Fibroblast of villous mesenchyme (primary cell): ENCODE measurements at places on chromosomes 11 and 22.
A peak's percentile ranks its signal among the peaks of the same experiment; 100 is the strongest.

GRCh38 chr11:116126562-116126961 is 622.3 kb upstream of the CADM1 start:
- no peak for DNase-seq

GRCh38 chr11:62645671-62645945 is 805 bp downstream of the GANAB start:
- DNase-seq, result peak; percentile 19

GRCh38 chr11:132864811-132865576 is 667.3 kb downstream of the OPCML start:
- no peak for DNase-seq

- peak; percentile 16 for DNase-seq
Measured at GRCh38 chr22:40044870-40045834, 50.4 kb downstream of the FAM83F start.

- DNase-seq, result no peak
Measured at GRCh38 chr11:122342089-122342744, 226.2 kb upstream of the BLID start.

DNA sequence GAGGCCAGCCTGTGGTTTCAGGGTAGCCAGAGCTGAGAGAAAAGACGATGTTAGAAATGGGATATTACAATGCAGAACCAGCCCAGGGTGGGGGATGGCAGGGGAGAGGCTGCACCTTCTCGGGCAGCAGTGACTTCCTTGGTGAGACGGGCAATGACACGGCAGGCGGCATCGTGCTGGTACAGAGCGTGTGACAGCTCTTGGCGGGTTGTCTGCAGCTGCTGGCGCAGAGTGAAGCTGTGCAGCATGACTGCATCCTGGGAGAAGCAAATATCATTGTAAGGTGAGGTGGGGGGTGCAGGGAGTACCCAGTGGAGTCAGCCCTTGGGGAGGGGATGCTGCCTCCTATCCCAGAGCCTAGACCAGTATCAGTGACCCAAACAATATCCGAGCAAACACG is 3.8 kb downstream of the PRPF19 start:
- no peak for DNase-seq

DNA sequence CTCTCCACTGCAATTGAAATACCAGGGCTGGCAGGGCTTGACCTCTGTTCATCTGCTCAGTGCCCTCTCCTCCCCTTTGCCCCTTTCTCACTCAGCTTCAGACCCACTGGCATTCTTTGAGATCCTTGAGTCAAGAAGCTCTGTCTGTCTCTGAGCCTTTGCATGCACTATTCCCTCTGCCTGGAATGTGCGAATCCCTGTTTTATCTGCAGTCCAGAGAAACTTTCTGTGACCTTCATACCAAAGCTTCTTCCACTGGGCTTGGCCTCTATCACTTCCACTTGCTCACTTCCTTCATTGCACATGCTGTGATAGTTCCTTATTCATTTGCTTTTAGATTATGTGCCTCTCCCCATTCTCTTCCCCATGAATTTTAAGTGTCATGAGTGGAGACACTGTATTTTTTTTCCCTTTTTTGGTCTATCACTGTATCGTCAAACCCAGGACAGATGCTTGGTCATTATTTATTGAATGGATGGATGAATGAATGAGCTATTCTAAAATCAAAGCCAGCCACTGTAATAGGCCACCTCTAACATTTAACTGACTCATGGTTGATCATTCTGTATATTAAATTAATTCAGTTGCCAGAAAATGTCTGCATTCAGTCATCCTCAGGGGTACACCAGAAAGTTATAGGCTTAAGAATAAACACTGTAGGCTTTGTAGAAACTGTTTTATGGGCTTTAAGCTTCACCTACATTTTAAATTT is 88.7 kb upstream of the TIMP3 start:
- peak; percentile 44 for DNase-seq

DNA sequence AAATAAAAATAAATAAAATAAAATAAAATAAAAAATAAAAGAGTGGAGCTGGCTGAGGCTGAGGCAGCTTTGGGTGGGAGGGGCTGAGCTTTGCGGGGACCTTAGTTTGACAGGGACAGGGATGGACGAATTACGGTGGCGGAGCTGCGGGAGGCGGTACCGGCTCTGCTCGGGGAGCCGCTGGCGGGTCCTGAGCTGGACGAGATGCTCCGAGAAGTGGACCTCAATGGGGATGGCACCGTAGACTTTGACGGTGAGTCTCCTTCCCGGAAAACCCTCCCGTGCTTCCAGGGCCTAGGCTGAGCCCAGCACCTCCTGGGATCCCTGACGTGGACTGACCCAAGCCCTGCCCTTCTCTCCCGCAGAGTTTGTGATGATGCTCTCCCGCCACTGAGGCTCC is 3.1 kb downstream of the CABP4 start:
- no peak for DNase-seq

- DNase-seq, result no peak
Measured at GRCh38 chr11:30762188-30762587, 176.0 kb upstream of the MPPED2 start.

GRCh38 chr11:63573881-63574855 is 11.0 kb upstream of the PLAAT2 start:
- DNase-seq, result peak; percentile 95

DNA sequence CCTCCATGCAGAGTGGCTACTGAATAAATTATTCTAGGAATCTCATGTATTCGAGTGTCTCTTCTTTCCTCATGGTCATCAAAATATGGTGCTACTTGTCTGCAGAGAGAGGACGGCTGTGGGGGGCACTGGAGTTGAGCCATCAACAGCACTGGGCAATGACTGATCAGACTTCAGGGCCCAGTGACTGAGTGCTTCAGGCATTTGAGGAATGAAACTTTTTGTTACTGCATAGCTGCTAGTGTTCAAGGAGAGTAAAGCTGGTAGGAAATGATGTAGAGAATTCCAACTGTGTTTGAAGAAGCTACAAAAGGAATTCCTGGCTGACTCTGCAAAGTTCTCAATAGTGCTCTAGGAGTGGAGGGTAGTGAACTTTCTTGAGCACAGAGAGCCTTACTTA is 277.7 kb downstream of the CADM1 start:
- no peak for DNase-seq

- DNase-seq, result no peak
Measured at GRCh38 chr11:103061656-103062055, 30.3 kb downstream of the DCUN1D5 start.

DNA sequence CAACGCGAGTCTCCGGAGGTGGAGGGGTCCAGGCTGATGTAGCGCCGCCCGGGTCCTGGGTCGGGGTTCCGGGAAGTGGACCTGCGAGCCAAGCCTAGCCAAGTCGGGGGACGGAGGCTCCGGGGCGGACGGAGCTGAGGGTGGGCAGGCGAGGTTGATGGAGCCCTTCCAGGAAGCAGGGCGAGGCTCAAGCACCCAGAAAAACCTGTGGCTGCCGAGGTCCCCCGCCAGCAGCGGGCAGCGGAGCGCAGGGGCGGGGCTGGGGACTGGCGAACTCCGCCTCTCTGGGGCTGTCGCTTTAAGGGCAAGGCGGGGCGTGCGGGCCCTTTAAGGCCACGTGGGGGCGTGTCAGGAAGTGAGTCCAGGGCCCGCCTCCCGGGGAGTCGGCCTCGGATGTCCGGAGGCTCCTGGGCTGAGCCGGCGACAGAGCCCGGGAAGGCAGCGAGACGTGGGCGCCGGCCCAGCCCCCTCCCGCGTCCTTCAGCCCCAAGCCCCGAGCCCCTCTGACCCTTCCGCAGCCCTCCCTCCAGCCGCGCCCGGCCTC is at the start of gene SLC35C1:
Gene SLC35C1, plus strand, starts transcription at position 389 of the 544 bp plus-strand sequence. CDS start 653 bp downstream, outside the sequence.
- DNase-seq, result peak; percentile 95

DNA sequence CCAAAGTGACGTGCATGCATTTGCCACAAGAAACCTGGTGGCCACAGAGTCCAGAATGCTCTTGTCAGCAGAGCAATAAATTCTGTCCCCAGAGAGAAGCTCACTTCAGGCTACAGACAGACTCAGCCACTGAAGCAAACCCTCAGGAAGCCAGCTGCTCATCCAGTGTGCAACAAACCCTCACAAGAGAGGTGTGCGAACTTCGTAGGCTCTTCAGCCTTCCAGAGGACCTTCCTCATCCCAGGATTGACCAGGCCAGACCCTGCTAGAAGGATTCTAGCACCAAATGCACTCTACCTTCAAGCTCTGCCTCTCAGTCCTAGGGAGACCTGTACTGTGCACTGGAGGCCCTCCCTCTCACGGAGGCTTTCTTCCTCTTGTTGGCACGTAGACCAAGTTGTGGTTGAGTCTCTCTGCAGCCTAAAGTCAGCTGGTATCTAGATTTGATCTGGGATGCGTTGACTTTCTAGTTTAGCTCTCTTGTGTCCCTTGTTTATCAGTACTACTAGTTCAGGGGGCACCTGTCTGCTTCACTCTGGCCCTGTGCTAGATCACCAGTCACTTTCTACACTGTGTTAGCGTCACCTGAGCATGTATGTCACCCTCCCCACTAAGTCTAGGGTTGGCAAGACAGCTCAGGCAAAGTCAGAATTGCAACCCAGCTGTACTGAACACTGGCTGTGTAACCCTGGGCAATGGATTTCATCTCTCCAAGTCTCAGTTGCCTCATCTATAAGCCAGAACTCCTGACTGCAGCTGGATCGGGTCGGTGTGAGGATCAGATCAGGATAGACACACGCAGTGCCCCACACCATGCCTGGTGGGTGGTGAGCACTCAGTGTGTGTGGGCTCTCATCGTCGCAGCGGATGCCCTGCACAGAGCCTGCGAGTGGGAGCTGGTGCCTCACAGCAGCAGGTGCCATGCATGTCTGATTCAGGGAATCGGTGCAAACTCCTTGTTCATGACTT is 22.1 kb upstream of the TMPRSS13 start:
- DNase-seq, result no peak

- DNase-seq, result no peak
Measured at GRCh38 chr11:134398644-134399292, 13.3 kb downstream of the B3GAT1 start.

DNA sequence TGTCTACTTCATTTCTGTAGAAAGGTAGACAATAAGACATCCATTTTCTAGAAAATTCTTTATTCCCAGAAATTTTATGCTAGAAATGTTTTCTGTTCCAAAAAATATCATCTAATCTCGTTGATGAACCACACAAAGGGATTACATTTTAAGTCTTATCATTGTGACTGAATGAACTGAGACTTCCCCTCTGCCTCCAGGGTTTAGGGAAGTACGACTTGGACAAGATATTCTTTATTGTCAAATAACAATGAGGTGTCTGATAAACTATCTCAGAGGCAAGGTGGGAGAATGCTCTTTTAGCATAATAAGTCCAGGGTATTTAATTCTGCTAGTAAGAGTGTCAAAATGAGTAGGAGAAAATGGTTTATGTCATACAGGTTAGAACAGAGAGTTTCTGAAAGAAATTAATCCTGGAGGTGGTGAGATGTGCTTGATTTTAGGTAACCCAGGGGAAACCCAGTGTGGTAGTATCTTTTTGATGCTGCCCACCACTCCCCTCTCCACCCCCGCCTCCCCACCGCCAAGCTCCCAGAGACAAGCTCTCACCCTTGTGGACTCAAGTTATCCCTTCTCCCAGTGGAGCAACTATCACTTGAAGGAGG is 100.6 kb downstream of the CD44 start:
- DNase-seq, result no peak

DNA sequence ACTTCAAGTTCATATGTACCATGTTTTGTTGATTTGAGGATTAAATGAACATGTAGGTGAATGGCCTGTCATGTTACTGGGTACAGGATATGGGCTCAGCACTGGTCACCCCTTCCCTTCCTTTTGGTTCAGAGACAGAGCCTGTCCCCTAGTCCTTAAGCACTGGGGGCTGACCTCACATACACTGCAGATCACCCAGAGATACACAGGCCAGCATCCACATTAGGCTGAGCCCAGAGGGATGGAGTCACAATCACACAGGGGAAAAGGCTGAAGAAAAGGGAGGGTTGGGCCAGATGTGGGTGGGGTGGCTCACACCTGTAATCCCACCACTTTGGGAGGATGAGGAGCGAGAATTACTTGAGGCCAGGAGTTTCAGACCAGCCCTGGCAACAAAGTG is 62.3 kb downstream of the IGLL5 start:
- no peak for DNase-seq

DNA sequence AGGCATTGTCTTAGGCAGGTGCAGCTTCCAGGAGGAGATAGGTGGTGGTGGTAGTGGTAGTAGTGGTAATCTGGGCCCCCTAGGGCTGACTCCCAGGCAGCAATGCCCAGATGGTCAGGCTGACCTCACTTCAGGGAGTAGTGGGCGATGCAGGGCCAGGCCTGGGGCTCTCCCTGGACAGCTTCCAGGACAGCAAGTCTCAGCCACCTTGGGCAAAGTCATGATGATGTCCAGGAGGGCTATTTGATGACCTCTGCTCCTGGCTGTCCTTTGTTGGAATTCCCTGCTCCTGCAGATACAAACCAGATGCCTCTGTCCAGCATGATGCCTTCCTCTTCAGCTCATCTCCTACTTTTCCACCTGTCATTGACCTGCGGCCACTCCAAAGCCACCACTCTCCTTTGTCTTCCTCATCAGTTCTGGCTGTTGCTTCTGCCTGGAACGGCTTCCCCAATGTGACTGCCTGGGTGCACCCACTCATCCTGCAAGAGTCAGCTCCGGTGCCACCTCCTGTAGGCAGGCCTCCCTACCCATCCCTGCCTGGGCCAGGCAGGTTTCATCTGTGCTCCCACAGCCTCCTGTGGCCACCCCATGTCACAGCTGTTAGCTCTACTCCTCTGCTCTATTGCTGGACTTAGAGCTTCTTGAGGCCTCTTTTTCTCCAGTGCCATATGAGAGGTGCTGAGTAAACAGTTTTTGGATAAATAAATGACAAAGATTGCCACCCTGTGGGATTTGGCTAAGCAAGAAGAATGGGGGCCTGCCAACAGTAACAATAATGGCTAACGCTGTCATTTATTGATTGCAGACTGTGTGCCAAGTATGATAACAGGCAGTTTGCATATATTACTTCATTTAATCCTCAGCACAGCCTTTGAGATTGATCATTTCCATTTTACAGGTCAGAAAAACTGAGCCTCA is 172.9 kb upstream of the NECTIN1 start:
- DNase-seq, result no peak

DNA sequence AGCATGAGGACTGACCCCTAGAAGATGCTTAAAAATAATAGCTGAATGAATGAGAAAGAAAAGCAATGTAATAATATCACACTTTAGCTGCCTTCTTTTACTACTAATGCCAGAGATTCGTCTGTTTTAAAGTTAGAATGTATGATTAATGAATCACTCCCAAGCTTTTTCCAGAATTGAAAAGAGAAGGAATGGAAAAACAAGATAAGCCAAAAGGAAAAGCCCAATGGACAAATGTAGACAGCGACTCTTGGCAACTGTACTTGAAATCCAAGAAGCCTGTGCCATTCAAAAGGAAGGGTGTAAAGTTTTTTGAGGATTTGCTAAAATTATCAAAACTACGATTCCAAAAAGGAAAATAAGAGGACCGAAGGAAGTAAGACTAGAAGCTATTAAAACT is 40.8 kb upstream of the PAMR1 start:
- DNase-seq, result no peak

- DNase-seq, result no peak
Measured at GRCh38 chr11:66919923-66920322, 38.3 kb downstream of the PC start.

- DNase-seq, result no peak
Measured at GRCh38 chr11:120863359-120863758, 160.5 kb upstream of the TBCEL start.
